ENCODE measurements at places on chromosomes 1 and 21.
A peak's percentile ranks its signal among the peaks of the same experiment; 100 is the strongest.

DNA sequence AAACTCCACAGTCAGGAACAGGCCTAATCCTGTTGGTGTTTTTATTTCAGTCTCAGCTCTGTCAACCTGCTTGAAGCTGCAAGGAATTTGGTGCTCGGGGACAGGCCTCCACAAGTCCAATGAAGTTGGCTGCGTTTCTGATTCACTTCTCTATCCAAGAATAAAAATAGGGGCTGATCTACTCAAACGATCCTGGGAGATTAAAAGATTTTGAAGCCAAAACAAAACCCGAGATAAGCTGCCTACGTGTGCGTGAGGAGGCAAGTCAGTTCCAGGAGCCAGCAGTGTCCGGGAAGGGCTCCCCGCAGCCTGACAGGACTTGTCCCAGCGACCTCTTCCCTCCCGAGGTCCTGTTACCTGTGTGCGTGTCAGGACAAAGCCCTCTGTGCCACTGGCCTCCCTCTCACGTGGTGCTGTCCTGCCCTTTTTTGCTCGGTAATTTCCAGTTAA is 98.0 kb downstream of the ETS2 start:
- DNase-seq: no peak

- peak; percentile 60 for DNase-seq
These were observed 47.0 kb upstream of the BCAR3 start for GRCh38 chr1:93728480-93729131.

DNA sequence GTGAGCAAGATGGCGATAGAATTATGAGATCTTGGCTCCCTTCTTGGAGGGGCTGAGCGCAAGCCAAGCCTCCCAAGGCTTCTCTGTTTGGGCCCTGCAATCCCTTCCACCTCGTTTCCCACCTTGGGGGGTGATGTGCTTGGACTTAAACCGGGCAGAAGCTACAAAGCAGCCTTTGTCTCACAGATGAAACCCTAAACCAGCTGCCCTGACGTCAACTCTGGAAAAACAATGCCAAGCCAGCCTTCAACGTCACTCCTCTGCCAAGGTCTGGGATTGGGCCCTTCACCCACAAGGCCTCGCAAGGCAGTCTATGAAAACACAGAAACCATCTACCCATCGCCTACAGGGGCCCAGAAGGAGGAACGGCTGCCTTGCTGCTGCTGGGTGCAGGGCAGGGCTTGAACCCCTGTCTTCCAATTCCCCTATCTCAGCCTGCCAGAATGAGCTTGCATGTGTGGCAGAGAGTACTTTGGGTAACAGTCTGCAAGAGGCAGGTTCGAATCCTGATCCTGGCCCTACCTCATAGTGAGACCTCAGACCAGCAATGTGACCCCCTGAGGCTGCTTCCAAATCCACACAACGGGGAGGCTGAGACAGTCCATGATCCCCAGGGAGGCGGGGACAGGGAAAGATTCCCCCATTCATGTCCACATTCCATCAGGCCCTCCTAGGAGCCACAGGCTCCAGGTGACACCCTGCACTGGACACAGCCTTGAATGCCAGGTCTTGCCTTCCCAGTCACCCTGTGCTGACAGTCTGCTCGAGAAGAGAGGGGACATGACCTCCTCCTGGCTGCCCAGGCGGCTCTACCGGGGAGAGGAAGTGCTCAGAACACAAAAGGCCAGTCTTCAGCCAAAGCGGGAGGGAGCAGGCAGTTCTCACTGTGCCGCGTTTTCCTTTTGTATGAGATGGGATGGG is 15.0 kb downstream of the IFFO2 start:
- DNase-seq: peak; percentile 90

GRCh38 chr1:7261490-7261889 is 476.2 kb downstream of the CAMTA1 start:
- no peak for DNase-seq

DNA sequence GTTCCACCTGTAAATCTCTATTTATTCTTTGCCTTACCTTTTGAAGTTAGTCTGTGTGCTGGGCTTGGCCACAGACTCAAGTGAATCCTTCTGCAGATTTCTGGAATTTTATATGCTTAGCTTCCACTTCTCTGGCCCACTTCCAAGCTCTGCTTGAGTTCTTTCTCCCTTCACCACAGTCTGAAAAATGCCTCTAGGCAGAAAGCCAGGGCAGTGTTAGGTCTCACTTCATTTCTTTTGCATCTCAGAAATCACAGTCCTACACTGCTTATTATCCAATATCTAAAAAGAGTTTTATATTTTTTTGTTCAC is 48.9 kb downstream of the INKA2 start:
- DNase-seq: peak; percentile 91

DNA sequence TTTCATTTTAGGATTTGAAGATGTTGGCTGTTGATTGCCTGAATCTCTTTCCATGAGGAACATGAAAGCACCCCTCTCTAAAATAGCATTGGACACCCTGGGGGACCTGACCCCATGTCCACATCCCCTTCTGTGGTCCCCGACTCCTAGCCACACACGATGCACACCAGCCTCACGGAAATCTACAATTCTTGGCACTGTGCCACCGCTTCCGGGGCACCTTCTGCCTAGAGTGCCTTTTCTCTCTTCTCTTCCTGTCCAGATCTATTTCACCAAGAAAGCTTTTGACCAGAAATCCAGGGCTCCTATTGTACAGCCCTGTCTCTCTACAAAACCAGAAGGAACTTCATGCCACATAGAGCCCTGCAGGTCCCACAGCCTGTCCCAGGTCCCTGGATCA is 50.3 kb downstream of the MYSM1 start:
- DNase-seq: no peak

GRCh38 chr1:59597420-59598119 is 217.2 kb upstream of the HOOK1 start:
- DNase-seq: no peak

DNA sequence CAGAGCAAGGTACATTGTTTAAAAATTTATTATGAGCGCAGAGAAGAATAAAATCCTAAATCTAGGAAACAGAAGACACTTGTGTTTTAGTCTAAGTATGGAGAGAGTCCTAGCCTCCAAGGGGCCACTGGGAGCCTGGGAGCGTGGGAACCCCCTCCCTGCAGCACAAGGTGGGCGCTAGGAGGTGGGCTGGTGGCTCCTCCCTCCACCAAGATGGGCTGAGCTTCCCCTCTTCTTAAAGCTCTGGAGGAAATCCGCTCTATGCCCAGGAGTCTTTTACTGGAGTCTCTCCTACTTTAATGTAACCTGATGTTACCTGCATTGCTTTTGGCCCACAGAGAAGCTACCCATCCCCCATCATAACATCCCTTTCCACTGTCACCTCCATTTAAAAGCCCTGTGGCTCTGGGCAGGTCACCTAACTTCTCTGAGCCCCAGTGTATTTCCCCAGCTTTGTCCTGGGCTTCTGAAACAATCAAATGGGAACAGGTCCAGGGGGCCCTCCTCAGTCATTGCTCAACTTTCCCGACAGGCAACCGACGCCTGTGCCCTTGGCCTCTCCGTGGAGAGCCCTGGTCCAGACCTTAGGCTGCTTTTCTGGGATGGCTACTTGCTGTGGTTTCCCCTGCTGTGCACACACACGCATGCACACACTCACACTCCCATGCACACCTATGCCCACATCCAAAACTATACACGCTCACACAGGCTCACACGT is 181.5 kb downstream of the NPHP4 start:
- no peak for DNase-seq

DNA sequence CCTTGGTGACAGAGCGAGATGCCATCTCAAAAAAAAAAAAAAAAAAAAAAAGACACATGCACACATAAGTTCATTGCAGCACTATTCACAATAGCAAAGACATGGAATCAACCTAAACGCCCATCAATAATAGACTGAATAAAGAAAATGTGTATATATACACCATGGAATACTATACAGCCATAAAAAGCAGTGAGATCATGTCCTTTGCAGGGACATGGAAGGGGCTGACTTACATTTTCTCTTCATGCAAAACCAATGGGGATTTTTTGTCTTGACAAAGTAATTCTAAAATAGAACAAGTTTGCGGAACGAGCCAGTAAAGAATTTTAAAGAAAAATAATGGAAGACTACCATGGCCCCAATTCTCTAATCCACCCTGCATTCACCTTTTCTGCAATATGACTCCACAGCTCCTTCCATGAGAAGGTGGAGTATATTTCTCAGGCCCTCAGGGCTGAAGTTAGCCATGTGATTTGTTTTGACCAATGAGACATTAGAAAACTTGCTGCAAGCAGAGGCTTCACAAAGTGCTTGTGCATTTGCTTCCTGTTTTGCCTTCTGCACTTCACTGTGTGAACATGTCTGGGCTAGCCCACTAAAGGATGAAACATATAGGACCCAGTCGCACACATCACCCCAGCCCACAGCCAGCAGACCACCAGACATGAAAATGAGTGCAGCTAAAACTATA is 78.8 kb upstream of the NR5A2 start:
- DNase-seq: no peak

GRCh38 chr1:44326024-44326701 is 28.9 kb downstream of the ERI3 start:
- peak; percentile 56 for DNase-seq

- no peak for DNase-seq
These were observed 99.3 kb downstream of the NPHS2 start for GRCh38 chr1:179476484-179476883.

GRCh38 chr1:110114784-110115183 is 2.5 kb downstream of the UBL4B start:
- DNase-seq: no peak

- peak; percentile 79 for DNase-seq
These were observed 668 bp downstream of the CBR3 start for GRCh38 chr21:36135391-36136102.
